Activated CD4-positive, alpha-beta T cell treated with anti-CD3 and anti-CD28 coated beads, Interleukin-2, amount 50 U/mL, for 1 hour (primary cell): ENCODE measurements at places on chromosomes 7 and 10.

- no peak for DNase-seq
These were observed 4.6 kb downstream of the GTPBP4 start for GRCh38 chr10:992871-993270.

- no peak for DNase-seq
These were observed 11.6 kb downstream of the DDX56 start for GRCh38 chr7:44561962-44562621.

- DNase-seq = no peak
These were observed 6.3 kb downstream of the PITX3 start for GRCh38 chr10:102234888-102235597.

GRCh38 chr7:7972128-7972527, 3.5 kb downstream of the GLCCI1 start:
- DNase-seq = peak; percentile 15

- DNase-seq = no peak
These were observed 75.9 kb downstream of the NRBF2 start for GRCh38 chr10:63208986-63209385.

DNA sequence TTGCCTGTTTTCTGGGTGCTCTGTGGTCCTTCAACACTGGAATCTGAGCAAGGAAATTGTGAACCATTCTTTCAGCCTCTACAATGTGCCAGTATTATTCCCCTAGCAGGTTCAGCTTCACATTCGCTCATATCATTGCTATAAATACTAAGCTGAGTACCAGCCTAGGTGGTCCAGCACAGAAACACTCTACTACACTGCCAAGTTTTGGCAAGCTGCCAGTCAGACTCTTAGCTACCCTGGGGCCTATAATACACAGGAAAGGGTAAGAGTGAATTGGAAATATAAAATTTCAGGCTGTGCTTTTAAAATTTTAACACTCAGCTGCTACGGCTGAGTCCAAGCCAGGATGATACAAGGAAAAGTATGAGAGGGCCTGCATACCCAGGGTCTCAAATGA, 49.9 kb upstream of the PPP1R3A start:
- DNase-seq = no peak

- no peak for DNase-seq
These were observed 29.7 kb downstream of the ZNF467 start for GRCh38 chr7:149743476-149744255.

- DNase-seq = no peak
These were observed 683.9 kb downstream of the MAGI2 start for GRCh38 chr7:78769481-78770101.

DNA sequence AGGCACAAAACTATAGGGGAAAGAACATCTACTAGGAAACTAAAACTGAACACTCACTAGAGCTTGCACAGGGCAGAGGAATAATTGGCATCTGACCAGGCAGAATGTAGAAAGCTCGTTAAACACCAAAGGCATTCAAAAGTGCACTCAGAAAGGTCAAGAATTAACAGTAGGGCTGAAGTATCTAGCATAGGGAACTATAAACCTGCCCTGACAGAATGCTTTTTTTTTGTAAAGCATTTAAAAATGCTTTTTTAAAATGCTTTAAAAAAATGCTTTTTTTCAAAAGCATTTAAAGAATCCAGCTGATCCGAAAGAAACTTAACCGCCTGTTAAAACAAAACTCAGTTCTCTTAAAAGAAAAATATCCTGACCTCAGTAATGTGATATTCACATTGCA, 74.6 kb upstream of the EGFR start:
- no peak for DNase-seq

DNA sequence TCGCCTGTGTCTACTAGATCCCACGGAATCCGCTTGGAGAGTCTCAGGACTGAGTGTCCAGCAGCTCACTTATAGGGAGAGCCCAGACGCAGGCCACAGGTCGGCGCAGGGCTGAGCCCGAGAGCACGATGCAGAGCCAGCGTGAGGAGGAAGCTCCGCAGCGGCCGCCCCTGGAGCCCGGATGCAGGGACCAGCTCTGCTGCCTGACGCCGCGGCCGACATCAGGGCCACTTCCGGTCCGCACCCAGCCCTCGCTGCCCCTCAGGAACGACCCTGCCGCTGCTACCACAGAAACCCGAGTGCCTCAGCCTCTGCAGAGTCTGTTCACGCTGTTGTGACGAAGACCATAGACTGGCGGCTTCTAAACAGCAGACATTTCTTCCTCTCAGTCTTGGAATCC, 275.8 kb upstream of the PPP2R2D start:
- DNase-seq = no peak

DNA sequence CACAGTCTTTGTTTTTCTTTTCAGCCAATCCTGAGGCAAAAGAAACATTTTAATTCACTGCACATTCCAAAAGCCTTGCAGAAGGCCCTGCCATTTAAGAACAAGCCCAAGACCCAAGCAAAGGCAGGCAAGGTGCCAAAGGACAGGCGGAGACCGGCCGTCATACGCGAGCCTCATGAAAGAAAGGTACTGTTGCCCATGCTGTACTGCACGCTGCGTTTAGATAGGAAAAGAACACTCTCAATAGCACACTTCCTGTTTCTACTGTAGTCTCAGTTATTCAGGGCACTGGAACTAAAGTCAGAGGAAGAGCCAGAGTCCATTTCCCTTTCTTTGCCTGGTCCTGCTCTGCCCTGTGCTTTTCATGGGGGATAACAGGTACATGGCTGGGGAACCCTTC, 47.6 kb downstream of the BMS1 start:
- DNase-seq = no peak

GRCh38 chr10:132846631-132847415, 60.9 kb upstream of the NKX6-2 start:
- DNase-seq = no peak

- DNase-seq = no peak
These were observed 111.7 kb upstream of the STARD3NL start for GRCh38 chr7:38066391-38066790.

DNA sequence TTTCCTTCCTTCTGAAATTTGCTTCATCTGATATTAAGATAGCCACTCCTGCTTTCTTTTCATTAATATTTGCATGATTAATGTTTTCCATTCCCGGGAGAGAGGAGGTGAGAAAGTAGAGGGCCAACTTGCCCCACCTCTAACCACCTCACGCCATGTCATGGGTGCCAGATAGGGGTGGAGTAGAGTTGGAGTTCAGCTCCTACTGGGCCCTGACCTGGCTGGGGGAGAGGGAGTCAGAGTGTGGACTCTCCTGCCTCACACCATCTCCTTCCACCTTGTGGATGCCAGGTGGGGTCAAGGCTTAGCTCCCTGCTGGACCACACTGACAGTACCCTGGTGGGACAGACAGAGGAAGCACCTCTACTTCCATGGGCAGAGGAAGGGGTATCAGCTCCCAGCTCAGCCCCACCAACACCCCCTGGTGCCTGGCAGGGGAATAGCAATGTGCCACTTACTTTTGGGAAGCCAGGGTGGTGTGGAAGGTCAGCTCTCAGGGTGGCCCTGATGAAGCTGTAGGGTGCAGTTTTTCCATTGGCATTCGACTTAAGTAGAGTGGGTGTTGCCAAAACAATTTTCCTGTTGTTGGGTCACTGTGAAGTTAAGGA, 28.0 kb downstream of the CHST12 start:
- peak; percentile 29 for DNase-seq

DNA sequence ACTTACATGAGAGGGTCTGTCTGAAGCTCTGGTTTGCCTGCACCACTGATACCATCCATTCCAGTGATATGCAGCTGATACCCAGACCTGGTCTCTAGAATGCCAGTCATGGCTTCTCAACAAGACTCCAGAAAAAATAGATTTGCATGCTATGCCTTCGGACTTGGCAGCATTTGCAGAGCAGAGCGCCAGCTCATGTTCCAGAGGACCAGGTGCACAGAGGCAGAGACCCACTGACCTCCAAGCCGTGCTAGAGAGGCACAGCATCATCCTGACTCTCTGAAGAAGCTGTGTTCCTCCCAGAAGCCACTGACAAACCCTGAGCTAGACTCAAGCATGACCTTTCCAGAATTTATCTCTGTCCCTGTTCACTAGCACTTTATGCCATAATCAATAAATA, 6.9 kb upstream of the PRKAG2 start:
- DNase-seq = no peak

DNA sequence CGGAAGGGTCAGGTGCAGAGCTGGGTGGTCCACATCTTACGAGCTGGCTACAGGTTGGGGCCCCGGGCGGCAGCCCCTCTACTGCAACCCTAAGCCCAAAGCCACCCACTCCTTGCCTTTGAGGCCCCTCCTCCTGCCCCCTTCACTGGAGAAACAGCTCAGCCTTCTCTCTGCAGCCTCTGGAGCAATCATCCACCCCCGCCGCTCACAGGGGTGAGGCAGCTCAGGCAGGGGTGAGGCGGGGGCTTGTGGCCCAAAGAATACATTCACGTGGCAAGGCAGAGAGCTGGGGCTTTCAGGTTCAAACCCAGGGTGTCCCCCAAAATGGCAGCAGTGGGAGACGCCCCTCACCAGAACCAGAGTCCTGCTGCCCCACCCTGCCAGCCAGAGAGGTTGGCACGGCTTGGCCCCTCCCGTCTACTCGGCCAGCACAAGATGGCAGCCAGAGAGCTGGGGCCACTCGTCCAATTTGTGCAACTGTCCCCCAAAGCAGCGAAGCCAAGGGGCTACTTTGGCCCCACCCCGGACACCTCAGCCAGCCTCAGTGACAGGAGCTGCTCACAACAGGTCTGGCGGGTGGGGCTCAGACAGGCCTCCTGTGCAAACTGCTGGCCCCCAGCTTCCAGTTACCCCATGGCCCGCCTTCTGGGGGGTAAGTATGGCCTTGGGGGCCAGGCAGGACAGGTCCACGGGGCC, 7.2 kb downstream of the GNB2 start:
- no peak for DNase-seq

- no peak for DNase-seq
These were observed 90.0 kb upstream of the ADRB1 start for GRCh38 chr10:113953505-113954272.

DNA sequence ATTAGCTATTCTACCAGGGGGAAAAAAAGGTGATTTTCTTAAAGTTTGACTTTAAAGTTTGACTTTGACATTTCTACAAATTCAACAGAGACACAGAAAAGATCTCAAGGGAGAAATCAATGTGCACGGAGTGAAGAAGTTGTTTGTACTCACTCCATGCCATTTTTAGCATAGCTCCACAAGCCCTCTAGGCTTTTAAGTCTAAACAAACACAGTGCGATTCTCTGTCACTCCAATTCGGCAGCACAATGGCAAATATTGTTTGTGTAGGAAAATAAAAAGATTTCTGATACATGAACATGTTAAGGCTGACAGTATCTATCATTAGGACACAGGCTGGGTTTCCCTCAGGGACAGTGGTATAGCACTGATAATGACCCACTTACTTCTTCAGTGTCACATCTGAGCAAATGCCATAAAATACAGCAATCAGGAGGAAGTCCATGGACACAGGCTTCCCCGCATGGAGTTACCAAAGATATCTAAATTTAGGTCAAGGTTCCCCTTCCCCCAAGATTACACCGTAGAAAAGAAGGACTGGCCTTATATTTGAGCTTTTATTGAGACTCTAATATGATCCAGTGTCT, 28.0 kb downstream of the GSAP start:
- no peak for DNase-seq

DNA sequence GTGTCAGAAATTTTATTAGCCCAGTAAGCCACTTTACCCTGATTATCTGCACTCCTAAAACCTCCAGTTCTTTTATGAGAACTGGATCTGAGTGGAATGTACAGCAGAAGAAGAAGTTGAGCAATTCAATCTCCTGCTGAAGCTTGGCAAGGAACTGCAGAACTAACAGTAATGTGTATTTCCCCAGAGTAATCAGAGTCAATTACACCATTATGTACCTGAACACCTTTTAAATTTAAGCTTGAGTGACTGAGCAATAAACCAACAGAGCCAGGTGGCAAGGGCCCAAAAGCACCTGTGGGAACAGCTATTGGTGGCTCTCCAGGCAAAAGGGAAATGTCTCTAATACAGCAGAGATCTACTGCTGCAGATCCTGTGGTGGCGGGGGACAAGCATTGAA, 40.1 kb upstream of the AKR1C2 start:
- DNase-seq = no peak

- no peak for DNase-seq
These were observed at the start of gene PCDH15 for GRCh38 chr10:54800741-54801421. Gene PCDH15 (minus strand): TSS chr10:54801231. CDS start chr10:54664262, 136,969 bp downstream.

DNA sequence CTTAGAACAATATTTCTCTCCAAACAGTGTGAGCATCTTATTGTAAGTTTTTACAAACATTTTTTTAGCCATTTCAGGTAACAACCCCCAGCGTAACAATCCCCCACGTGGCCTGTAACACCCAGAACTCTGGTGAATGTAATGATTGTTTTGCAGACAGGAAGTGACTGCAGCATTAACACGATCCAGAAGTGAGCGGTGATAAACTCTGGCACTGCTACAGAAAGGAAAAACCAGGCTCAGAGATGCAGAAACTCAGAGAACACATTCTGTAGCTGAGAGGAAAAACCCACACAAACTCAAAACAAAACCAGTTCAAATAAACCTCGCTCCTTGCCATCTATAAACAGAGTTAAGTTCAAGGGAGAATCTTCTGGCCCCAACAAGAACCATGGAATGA, 285.7 kb downstream of the FGFR2 start:
- no peak for DNase-seq

DNA sequence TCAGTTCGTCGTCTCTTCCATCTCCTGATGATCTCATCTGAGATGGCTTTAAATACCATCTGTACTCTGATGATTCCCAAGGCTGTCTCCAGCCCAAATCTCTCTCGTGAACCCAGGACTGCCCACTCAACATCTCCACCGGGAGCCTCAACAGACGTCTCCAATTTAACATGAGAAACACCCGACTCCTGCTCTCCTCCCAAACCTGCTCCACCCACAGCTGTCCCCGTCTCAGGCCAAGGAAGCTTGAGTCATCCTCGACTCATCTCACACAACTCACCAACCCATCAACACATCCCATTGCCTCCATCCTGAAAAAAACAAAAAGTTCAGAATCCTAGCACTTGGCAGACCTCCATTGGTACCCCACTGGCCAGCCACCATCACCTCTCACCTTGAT, 29.7 kb upstream of the CALN1 start:
- DNase-seq = no peak

GRCh38 chr10:122650331-122650730, 49.3 kb downstream of the C10orf120 start:
- no peak for DNase-seq

DNA sequence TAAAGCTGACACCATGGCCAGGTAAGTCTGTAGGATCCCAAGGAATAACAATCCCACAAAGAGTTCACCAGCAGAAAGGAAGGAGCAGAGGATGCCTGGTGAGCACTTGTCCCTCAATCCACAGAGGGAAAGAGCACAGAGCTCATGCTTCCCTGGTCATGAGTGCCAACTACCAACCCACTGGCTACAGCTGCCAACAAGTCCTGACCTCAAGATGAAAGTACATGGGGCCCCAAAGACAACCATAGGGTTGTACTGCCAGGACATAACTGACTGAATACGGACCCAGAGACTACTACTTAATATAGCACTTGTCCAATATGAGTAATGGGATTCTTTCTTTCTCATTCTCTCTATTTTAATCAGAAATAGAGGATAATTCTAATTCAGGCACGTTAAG, 83.3 kb downstream of the JCAD start:
- no peak for DNase-seq

- DNase-seq = peak; percentile 33
These were observed 2.6 kb downstream of the TMEM243 start for GRCh38 chr7:87216701-87217508.
